ENCODE measurements at places on chromosomes 1 and 21. TPM values are rescaled to one million over a fixed set of nuclear protein-coding genes. Genes with fewer than 3 reads are reported as not detected.

The RHD gene
- total RNA-seq, result not detected

The LPAR3 gene
- total RNA-seq, result not detected

The CENPS gene
- 4.0 TPM for total RNA-seq

The PALMD gene
- 106 TPM for total RNA-seq

The METTL18 gene
- 5.6 TPM for total RNA-seq

The FCMR gene
- not detected for total RNA-seq

The VANGL2 gene
- 0.21 TPM for total RNA-seq

The TMEM269 gene
- 0.03 TPM for total RNA-seq

The ATAD3C gene
- total RNA-seq, result not detected

The CLDN17 gene
- total RNA-seq, result not detected

The LCE3E gene
- total RNA-seq, result not detected

The APOBEC4 gene
- total RNA-seq, result not detected

The TCHH gene
- not detected for total RNA-seq

The DNM3 gene
- total RNA-seq, result 0.62 TPM

The NR5A2 gene
- total RNA-seq, result not detected

The KCNN3 gene
- 30.8 TPM for total RNA-seq

The FMO1 gene
- 0.08 TPM for total RNA-seq

The KLHDC7A gene
- total RNA-seq, result not detected

The CELA3A gene
- total RNA-seq, result 2.6 TPM

The CD1C gene
- total RNA-seq, result not detected

The GIPC2 gene
- 2.3 TPM for total RNA-seq

The FLAD1 gene
- 28.1 TPM for total RNA-seq

The ALPL gene
- total RNA-seq, result 14.9 TPM

The MARK1 gene
- 0.08 TPM for total RNA-seq

The FAM43B gene
- total RNA-seq, result 0.08 TPM

The PRAMEF9 gene
- total RNA-seq, result not detected

The INSRR gene
- 0.05 TPM for total RNA-seq

The OR2T5 gene
- total RNA-seq, result not detected

The FAM72C gene
- total RNA-seq, result 0.96 TPM

The MAP10 gene
- 2.2 TPM for total RNA-seq

The AVPR1B gene
- not detected for total RNA-seq

The TOR3A gene
- total RNA-seq, result 94.8 TPM

The IL19 gene
- not detected for total RNA-seq

The PLA2G4A gene
- total RNA-seq, result not detected

The KIF26B gene
- total RNA-seq, result 0.83 TPM

The CGN gene
- not detected for total RNA-seq

The IARS2 gene
- 90.6 TPM for total RNA-seq

The AZIN2 gene
- 10.7 TPM for total RNA-seq

The SPRR5 gene
- total RNA-seq, result not detected

The HORMAD1 gene
- not detected for total RNA-seq

The DFFA gene
- 17.2 TPM for total RNA-seq

The FABP3 gene
- total RNA-seq, result 601 TPM

The IFFO2 gene
- total RNA-seq, result 16.2 TPM

The DIP2A gene
- 14.6 TPM for total RNA-seq

The KLF17 gene
- total RNA-seq, result not detected

The ARHGEF19 gene
- total RNA-seq, result 0.67 TPM

The PIK3R3 gene
- 27.7 TPM for total RNA-seq

The LYPD8 gene
- not detected for total RNA-seq

The LAMC2 gene
- total RNA-seq, result 2.3 TPM

The HJV gene
- total RNA-seq, result 184 TPM

The DLGAP3 gene
- 0.05 TPM for total RNA-seq

The KRTAP21-2 gene
- not detected for total RNA-seq

Data from myocyte (in vitro differentiated cells).